NCI-H1417 (cell line): ENCODE measurements at places on chromosomes 12 and 14.

DNA sequence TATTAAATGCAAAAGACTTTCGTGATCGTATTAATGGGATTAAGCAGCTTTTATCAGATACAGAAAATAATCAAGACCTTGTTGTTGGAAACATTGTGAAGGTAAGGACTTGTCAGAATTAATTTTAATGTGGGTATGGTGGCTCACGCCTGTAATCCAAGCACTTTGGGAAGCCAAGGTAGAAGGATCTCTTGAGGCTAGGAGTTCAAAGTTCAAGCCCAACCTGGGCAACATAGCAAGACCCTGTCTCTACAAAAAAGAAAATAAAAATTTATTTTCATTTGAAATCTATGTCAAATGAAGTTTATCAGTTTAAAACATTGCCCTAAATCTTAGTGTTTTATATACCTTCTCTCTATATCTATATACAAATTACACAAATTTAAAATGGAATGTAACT, 17.2 kb upstream of the PRPF39 start:
- no peak for DNase-seq

GRCh38 chr12:81137801-81138200, 59.9 kb downstream of the ACSS3 start:
- no peak for DNase-seq

GRCh38 chr14:100654814-100655740, 67.9 kb upstream of the BEGAIN start:
- peak; percentile 76 for DNase-seq

DNA sequence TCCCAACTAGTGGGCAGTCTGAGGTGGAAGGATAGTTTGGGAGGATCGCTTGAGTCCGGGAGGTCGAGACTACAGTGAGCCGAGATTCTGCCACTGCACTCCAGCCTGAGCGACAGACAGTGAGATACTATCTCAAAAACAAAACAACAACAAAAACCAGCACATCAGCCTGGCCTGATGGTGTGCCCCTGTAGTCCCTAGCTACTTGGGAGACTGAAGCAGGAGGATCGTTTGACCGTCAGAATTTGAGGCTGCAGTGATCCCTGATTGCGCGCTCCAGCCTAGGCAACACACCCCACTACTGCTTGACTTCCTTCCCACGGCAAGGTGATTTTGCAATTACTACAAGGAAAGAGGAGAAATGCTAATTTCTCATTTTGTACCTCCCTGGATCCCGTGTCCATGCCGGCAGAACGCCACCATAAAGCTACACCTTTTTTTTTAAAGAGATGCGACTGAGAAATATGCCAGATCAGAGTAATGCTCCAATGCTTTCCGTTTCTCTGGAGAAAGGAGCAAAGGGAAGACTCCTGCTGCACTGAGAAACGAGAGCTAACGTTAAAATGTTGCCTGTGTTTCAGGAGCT, 672 bp upstream of the SCFD1 start:
- peak; percentile 50 for DNase-seq

- no peak for DNase-seq
These were observed 37.1 kb downstream of the SLC8B1 start for GRCh38 chr12:113297621-113298471.

DNA sequence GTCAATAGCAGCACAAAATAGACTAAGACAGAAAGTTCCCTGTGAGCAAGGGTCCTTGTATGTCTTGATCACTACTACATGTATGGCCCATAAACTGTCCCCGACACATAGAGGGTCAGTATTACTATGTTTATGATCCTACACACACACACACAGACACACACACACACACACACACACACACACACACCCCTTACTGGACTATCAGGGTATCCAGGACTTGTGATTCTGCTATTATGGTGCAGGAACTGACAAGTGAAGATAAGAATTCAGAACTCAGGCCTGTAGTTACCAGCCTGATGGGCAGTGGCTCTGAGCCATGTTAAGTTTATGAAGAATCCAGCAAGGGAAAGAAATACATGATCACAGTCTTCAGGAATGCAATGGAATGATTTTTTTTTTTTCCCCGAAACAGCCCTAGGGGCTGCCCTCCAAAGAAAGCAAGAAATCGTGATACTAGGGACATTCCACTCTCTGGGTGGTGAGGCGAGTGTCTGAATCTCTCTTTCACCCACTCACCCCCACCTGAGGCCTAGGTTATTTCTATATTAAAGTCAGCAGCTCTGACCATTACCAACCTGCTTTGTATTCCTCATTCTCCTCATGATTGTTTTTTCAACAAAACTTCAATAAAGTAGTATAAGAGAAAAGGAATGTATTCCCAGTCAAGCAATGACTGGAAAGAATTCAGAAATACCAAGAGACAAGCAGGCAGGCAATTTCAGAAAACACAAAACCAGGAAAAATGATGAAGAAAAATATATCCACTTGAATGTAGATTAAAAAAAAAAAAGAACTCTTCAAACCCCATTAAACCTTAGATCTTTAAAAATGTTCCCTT, 105.8 kb downstream of the AVPR1A start:
- no peak for DNase-seq

- peak; percentile 76 for DNase-seq
These were observed 68.6 kb upstream of the USP15 start for GRCh38 chr12:62191491-62192179.

GRCh38 chr14:101781240-101782061, 19.9 kb downstream of the PPP2R5C start:
- peak; percentile 56 for DNase-seq

DNA sequence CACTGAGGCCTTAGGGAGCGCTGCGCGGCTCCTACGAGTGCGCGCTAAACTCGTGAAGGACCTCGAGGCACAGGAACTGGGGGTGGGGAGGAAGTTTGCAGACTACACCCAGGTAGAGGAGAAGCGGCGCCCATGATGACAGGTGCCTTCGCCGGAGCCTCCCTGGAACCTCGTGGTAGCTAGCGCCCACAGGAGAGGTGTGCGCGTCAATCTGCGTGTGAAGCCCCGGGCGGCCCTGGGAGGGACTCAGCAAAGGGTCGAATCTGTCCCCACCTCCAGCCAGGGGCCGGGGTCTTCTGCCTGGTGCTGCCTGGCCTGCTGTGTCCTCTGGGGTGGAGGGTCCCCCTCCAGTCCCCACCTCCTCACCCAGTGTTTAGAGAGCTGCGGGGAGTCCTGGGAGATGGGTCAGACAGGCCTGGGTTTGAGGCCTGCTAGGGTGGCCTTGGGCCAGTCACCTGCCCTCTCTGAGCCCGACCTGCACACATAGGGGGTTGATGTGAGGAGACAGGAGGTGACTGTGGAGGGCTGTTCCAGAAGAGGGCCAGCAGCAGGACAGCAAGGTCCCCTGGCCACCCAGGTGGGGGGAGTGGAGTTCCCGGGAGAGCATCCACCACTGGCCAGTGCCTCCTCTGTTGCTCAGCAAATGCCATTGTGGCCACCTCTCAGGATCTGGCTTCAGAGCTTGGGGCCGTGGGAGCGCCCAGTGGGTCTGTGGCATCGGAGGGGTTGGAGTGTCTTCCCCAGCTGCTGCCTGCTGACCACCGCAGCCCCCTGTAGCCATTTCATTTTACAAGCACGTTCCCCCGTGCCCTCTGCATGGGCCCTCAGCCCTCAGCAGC, 20.2 kb upstream of the KIF26A start:
- DNase-seq = peak; percentile 53

DNA sequence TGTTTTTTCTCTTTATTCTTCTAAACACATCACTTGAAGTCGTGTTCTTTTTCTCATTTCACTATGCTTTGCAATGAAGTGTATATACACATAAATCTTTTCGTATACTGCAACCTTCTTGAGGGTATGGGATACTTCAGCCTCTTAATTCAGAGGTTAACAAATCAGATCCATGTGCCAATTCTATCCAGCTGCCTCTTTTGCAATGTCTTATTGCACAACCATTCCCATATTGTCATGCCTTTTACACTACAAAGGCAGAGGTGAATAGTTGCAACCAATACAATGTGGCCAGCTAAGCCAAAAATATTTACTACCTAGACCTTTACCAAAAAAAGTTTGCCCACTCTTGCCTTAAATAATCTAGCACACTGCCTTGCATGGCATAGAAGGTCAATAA, 224.5 kb upstream of the FOXG1 start:
- no peak for DNase-seq

DNA sequence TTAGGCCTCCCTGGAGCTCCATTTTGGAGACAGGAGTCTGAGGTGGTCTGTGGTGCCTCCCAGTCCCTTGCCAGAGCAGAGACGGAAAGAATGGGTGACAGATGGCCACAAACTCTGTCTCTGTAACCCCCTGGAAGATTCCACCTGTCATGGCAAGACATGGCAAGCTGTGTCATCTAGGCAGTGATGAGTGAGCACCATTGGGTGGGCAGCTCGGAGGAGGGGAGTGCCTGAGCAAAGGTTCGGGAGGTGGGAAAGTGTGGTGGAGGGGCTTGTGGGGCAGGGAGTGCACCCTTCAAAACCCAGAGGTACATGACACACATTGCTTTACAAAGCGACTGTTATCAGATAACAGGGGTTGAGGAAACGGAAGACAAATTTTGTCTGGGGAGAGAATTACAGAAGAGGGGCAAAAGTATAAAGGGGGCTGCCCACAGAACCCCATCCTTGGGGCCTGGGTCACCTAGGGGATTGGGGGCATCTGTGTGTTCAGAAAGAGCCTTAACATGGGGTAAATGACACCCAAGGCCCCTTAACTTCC, 3.5 kb downstream of the RIN3 start:
- DNase-seq = no peak

DNA sequence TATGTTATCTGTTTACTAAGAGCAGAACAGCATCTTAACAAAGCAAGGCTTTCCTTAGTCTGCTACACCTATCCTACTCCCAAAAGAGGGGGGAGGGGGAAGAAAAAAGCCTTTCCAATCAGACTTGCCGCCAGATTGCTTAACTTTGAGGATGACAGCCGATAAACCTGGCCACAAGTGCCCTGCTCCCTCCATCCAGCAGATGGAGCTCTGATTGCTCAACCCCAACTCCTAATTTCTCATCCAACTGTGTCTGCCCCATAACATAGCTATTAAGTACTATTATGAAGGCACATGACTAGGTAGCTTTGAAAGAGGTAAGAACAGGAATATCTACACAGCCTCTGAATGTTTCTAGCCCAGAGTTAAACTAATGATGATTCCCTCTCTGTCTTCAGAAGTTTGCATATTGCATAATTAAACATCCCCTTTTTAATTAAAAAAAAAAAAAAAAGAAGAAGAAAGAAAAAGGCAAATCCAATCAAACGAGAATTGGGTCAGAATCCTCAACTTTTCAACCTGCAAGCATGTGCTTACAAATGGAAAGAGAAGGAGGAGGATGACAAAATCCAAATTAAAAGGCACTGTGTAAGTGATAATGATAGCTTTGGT, 247.4 kb downstream of the GALC start:
- peak; percentile 75 for DNase-seq

- no peak for DNase-seq
These were observed 103.9 kb upstream of the TMEM132D start for GRCh38 chr12:130007771-130008170.

DNA sequence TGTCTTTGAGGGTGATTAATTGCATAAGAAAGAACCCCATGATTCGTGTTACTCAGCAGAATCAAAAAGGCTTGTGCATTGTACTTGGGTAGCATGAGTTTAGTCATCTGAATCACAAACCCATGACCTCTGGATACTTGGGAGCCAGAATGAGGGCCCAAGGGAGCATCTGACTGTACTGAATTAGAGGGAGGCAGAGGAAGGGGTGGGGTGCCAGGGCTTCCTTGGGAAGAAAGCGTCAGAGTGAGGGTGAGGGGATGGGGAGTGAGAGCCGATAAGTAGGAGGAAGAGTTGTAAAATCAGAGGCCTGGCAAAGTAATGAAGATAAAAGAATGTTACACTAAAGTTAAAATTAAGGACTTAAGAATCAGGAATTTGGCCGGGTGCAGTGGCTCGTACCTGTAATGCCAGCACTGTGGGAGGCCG, 29.8 kb downstream of the GPRC5D start:
- no peak for DNase-seq
